ENCODE measurements at places on chromosomes 1 and 21. TPM values are rescaled to one million over a fixed set of nuclear protein-coding genes. Genes with fewer than 3 reads are reported as not detected.

Gene RGSL1
- total RNA-seq, result not detected

Gene VWA5B1
- total RNA-seq, result not detected

Gene TFF2
- total RNA-seq, result not detected

Gene SH2D5
- total RNA-seq, result 12.2 TPM

Gene F13B
- total RNA-seq, result 0.08 TPM

Gene AP4B1
- 8.1 TPM for total RNA-seq

Gene KCNA3
- not detected for total RNA-seq

Gene SPRR3
- total RNA-seq, result not detected

Gene CD58
- total RNA-seq, result 22.0 TPM

Gene C4BPA
- 0.50 TPM for total RNA-seq

Gene OLIG2
- total RNA-seq, result 0.07 TPM

Gene MCOLN3
- 3.6 TPM for total RNA-seq

Gene SLC9C2
- not detected for total RNA-seq

Gene AMY1C
- not detected for total RNA-seq

Gene AJAP1
- not detected for total RNA-seq
